Inflammatory macrophage treated with lipopolysaccharide for 1 hour (primary cell): ENCODE measurements at places on chromosomes 3 and 15.

DNA sequence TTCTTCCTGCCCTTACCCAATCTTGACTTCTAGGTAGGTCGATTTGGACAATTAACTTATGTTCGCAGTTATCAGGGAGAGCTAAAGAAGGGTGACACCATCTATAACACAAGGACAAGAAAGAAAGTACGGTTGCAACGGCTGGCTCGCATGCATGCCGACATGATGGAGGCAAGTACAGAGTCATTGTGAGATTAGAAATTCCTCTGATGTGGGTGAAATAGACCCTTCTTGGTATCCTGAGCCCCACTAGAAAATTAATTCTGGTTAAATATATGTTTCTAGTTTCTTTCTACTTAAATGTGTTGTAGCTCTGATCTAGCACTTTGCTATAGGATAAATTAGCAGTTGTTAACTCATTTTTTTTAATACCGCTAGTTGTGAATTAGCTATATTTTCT lies 13.6 kb downstream of the LXN start:
- no peak for DNase-seq

GRCh38 chr3:194203482-194204041 lies 67.6 kb downstream of the HES1 start:
- DNase-seq: no peak

GRCh38 chr15:40769274-40770146 lies at the start of gene C15orf62:
Gene C15orf62 (plus strand): TSS chr15:40769980. CDS start chr15:40770496, 516 bp downstream.
- DNase-seq: peak; percentile 35

DNA sequence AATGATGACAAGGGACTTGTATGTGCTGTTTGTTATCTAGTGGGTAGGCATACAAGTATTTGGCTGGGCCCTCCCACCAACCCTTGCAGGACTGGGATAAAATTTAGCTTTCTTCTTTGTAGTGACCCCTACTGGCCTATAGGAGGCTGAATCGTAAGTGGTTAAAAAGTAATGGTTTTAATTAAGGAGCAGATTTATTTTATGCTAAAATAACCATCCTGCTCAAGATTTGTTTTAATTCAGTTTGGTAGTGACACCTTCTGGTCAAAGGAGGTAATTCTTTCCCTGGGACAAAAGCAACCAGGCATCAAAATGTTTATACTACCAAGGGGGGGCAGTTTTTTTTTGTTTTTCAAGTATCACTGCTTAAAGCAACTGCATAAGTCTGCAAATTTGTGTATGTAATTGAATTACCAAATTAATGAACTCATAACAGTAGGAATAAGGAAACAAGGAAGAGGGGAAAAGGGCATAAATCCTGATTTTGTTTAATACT lies 70.7 kb downstream of the TOP2B start:
- peak; percentile 77 for DNase-seq

- peak; percentile 17 for DNase-seq
Measured at GRCh38 chr3:136862617-136863322, 762 bp downstream of the NCK1 start.

GRCh38 chr3:63150880-63151279 lies 127.2 kb upstream of the SYNPR start:
- DNase-seq: no peak
